ENCODE measurements at places on chromosomes 3 and 15. TPM values are rescaled to one million over a fixed set of nuclear protein-coding genes. Genes with fewer than 3 reads are reported as not detected.

- DNase-seq: no peak
Measured at GRCh38 chr3:82736696-82737277, 975.3 kb upstream of the GBE1 start.

- DNase-seq: no peak
Measured at GRCh38 chr3:156493887-156494286, 61.0 kb downstream of the SSR3 start.

DNA sequence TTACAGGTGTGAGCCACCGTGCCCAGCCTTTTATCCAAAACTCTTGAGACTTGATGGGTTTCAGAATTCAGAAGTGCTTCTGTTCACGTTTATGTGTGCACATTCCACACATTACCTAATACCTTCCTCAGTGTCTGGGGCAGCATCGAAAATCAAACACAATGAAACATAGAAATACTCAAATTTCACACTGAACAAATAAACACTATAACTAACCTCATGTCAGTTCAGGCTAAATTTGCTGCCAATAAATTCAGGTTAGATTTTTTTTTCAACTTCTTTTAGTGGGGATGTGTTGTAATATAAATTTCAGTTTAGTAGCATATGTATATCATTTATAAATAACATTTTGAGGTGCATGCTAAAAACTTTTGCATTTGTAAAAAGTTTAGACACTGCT is 2.8 kb downstream of the EIF2AK4 start:
- DNase-seq: no peak

DNA sequence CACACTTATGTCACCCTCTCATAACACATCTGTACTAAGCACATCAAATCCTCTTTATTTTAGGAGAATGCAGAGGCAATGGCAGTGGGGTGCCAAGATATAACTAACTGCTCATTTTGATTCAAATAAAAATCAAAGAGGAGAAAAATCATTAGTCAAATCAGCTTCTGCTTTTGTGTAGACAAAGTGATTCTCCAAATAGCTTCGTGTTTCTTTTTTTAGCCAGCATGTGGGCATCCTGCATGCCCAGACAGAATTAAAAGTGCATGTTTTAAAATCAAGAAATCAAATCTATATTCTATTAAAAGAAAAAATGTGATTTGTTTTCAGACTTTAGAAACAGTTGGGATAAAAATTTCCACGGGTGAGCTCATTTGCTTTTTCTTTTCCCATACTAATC is 761.3 kb upstream of the CFAP20DC start:
- DNase-seq: no peak

Gene HIGD2B
- 0.22 TPM for total RNA-seq

Gene TMCO5A
- not detected for total RNA-seq
